Activated CD4-positive, CD25-positive, alpha-beta regulatory T cell (primary cell): ENCODE measurements at places on chromosomes 2 and 18.

DNA sequence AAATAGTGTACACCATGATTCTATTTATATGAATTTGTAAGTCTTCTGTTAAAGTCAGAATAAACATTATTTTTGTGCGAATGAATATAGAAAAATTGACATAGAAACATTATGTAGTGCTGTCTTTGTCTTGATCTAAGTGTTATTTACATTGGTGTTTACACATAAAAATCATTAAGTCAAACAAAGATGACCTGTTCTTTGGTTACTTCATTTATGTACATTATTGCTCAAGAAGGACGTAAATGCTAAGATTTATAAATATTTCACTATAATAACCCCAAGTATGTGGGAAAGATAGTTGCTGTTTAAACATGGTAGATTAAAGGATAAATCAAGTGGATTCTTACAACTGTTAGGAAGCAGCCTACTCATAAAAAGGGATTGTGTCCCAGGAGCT lies 536.8 kb upstream of the DSEL start:
- DNase-seq, result no peak

DNA sequence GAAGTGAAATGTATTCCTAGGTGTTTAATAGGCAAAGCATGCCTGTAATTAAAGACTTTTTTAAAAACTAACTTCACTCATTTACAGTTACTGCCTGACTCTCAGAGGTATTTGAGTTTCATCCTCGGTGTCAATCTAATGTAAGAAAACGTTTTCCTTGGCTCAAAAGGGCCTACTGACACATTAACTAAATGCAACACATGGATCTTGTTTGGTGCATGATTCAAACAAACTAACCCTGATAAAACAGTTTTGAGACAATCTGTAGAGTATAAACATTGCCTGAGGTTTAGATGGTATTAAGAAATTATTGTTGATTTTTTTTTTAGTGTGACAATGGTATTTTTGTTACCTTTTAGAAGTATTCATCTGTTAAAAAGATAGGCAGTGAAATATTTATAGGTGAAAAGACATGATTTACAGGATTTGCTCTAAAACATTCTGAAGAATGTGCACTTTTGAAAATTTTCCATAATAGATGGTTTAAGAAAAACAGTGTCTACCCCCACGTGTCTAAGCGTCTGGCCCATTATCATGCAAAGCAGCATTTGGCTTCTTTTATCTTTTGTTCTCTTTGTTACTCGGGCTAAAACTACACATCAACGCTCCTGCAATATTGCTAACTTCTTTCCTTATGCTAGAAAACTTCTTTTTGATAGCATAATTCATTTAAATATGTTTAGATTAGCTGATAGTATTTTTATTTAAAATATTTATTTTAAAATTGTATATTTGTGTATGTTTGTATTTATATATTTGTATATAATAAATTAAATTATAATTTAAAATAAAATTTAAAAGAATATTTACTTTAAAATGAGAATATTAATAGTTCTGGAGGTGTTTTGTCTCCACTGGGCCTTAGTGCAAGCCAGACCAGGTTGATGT lies 160.2 kb upstream of the NDUFV2 start:
- no peak for DNase-seq

- DNase-seq, result no peak
Observed at GRCh38 chr2:68391099-68391498, 26.0 kb downstream of the PLEK start.

- no peak for DNase-seq
Observed at GRCh38 chr18:11290786-11291185, 141.4 kb upstream of the PIEZO2 start.

DNA sequence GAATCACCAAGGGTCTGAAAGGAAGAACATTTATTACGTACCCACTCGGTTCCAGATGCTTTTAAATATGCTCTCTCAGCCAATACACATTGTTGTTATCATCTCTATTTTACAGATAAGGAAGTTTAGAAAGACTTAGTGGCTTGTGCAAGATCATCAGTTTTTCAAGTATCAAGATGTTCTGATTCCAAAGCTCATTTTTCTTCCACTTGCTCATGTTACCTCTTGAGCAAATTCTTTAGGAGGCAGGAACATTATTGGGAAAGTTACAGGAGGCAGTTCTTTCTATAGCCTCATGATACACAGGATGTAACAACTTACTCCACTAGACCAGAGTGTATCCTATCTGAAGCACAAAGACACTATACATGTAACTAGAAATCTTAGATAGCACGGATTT lies 65.0 kb upstream of the MMADHC start:
- DNase-seq, result no peak

DNA sequence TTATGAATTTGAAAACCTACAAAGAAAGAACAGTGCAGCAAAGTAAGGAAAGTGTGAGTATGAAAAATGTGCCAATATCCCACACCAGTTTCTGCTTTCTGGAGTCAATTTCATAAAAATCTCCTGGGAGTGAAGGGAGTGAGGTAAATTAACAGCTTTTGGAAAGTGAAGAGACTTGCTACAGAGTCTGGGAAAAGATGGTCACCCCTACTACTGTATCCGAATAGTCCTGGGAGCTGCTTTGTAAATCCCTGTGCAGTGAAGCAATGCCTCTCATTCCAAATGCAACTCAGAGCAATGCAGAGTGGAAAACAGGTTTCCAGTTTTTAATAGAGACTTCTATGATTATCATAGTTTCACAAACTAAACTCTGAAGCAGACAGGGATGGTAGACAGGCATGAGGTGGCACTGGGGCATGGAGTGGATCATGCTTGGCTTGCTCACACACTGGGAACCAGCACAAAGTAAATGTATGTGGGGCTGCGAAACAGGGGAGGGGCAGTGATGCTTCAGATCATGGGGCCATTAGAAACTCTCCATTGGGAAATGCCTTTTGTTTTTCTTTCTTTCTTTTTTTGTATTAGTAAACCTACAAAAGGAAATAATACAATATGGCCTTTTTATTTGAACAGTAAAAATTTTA lies 10.6 kb downstream of the COL5A2 start:
- DNase-seq, result no peak

DNA sequence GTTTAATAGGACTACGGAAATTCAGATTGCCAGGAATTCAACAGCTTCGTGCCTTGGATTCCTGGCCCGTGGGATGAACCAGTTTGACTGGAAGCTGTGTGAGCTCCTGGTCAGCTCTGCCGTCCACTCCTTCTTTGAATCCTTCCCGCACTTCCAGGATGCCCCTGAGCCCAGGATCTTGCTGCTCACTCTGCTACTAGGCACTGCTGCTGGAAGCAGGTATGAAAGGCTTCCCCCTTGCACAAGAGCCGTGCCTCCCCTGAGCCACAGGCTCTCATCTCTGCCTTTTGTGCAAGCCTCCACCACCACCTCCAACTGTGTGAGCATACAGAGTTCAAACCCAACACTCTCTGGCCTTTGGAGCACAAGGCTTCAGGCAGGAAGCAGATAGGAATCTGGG lies 34.9 kb downstream of the EN1 start:
- DNase-seq, result no peak

DNA sequence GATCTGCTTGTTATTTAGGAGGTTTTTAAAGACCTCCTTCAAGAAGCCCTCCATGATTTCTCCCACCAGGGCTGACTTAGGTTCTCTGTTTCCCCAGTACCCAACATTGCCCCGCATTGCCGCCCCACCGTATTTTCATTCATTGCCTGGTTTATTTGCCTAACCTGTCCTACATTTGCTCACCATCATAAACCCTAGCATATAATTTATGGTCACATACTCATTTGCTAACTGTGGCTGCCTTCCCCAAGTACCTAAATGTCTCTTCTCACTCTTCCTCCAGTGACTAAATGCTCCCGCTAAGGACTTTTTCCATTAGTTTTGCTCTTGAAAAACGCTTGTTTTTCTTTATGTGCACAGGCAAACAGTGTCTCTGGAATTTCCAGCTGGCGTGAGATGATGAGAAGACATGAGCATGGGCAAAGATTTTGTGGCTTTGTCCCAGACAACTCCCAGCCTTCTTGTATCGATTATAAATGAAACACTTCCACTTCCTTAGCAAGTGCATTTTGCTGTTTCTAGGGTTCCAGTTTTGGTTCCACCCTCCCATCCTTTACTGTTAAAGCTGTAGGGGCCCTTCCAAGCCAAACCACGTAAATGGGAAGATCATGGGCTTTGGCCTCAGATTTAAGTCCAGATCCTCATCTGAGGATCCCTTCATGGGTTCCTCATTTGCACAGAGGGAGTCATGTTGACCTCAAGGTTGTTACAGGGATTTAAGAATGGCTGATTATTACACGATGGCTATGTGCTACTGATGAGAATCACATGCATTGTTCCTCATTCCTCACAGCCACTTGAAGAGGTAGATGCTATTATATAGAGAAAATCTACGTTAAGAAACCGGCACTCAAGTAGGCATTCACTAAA lies 21.0 kb upstream of the ARMC9 start:
- DNase-seq, result no peak

- no peak for DNase-seq
Observed at GRCh38 chr18:42447688-42448087, 492.7 kb downstream of the PIK3C3 start.

GRCh38 chr18:13382366-13382953 lies 163.9 kb downstream of the LDLRAD4 start:
- DNase-seq, result no peak

- no peak for DNase-seq
Observed at GRCh38 chr2:164662066-164662465, 40.8 kb upstream of the GRB14 start.

GRCh38 chr2:219495531-219496122 lies 3.1 kb upstream of the GMPPA start:
- no peak for DNase-seq

GRCh38 chr2:86298411-86299390 lies 38.7 kb downstream of the REEP1 start:
- DNase-seq, result no peak

GRCh38 chr2:231290321-231291015 lies 92.0 kb downstream of the ARMC9 start:
- no peak for DNase-seq

DNA sequence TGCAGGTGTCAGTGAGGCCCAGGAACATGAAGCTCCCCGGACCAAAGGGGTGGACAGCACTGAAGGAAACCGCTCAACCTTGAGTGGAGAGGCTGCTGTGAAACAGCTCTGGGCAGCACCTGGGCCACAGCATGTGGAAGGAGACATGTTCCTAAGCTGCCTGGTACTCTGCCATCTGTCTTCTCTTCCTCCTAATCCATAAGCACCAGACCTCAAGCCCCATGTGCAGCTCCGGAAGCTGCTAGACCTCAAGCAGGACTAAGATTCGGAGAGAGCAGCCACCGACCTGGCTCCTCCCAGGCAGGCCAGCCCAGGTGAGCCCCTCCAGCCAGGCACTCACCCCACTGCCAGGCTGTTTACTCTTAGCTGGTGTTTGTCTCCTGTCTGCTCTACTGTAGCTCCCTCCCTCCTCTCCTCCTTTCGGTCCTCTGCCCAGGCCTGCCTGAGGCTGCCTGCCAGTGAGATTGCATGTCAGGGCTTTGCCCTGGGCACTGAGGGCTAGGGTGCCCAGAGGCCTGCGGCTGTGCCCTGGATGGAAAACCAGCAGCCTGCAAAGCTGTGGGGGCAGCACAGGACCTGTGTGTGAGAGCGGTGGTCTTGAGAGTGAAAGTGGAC lies 53.7 kb downstream of the BCL11A start:
- no peak for DNase-seq

GRCh38 chr2:16507655-16508489 lies 157.8 kb downstream of the CYRIA start:
- DNase-seq, result no peak

- DNase-seq, result no peak
Observed at GRCh38 chr2:218360453-218360852, 3.8 kb downstream of the CATIP start.

GRCh38 chr18:10245031-10245845 lies 209.2 kb upstream of the APCDD1 start:
- DNase-seq, result no peak

DNA sequence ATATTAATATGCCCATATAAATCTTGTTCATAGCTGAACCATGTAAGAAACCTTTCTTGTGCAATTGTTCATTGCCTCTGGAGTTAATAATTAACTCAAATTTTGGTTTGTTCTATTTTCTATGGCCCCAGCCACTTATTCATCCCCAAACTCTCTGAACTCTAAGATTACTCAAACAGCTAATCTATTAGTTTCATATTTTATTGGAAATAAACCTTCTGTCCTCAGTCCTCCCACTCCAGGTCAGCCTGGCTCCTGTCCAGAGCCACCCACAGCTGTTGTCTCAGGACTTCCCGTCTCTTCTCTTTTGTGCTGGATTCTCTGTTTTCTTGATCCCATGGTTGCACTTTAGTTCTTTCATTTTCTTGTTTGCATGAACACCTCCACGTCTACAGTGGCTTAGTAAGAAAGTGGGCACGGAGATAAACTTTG lies 4.4 kb upstream of the RNF103 start:
- no peak for DNase-seq

DNA sequence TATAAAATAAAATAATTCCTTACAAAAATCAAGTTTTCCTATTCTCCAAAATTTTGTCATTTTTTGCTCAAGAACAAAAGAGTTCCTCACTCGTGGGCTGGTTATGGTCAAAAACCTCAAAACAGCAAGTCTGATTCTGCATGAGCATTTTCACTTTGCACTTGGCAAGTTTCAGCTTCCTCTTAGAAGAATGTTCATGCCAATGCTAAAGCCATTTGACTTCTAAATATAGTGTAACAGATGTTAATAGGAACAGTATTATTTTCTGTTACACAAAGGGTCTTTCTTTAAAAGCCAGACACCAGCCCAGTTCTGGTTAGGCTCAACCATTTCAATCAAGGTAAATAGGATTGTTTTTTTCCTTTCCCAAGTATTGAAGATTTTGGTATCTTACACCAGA lies 261.3 kb upstream of the CCDC68 start:
- no peak for DNase-seq

DNA sequence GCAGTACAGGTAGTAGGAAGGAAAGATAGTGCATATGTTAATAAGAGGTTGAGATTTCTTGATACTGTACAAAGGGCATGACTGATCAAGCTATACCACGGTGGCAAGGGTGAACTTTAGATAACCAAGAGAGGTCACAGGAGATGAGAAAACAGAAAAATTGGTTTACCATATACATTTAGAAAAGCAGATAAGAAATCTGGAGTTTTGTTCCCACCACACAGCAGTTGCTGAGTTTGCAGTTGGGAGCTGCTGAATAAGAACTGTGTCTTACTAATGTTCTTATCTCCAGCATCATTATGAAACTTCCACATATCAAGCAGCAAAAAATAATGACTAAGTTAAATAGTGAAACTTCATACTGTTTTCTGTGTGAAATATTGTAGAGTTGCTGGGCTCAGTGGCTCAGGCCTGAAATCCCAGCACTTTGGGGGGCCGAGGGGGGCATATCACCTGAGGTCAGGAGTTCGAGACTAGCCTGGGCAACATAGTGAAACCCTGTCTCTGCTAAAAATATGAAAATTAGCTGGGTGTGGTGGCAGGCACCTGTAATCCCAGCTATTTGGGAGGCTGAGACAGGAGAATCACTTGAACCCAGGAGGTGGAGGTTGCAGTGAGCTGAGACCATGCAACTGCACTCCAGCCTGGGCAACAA lies 12.0 kb upstream of the IMPACT start:
- DNase-seq, result no peak

GRCh38 chr18:37230768-37231167 lies 334.8 kb downstream of the CELF4 start:
- DNase-seq, result no peak

- DNase-seq, result no peak
Observed at GRCh38 chr18:75162467-75162866, 46.5 kb downstream of the PTGR3 start.

- no peak for DNase-seq
Observed at GRCh38 chr2:71277536-71278103, 50.7 kb upstream of the PAIP2B start.
